Epithelial cell of esophagus (primary cell): ENCODE measurements at places on chromosomes 13 and 19.

GRCh38 chr13:98528663-98529064 is 48.2 kb downstream of the STK24 start:
- DNase-seq: peak; percentile 38

- no peak for DNase-seq
Observed at GRCh38 chr19:58548859-58549663, 5.2 kb downstream of the TRIM28 start.

DNA sequence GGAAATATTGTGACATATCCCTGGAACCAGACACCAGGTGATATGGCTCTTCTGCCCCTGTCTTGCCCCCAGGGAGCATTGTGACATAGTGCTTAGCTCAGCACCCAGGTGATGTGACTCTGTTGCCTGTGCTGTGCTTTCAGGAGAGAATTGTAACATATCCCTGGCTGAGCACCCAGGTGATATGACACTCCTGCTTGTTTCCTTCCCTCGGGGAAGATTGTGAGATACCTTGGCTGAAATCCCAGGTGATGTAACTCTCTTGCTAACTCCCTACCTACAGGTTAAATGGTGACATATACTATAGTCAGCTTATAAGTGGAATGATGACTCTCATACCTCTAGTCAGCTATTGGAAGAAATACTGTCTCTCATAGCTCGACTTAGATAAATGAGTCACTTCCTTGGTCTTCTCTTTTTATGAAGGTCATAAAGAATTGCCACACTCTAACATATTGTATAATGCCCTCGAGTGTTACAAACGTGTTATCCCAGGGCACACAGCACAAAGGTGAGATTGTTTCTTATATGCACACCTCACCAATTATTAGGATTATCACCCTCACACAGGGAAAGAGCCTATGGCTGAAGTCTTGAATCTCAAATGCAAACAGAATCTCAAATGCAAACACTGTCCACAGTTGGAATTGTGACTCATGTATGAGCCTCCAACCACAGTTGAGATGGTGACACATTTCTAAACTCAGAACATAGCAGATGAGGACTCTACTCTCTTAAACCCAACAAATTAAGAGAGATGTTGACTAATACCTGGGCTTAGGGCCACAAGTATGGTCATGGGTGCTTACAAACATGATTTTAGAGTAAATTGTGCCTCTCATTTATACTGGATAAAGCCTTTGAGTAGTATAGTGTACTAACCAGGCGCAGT is 32.7 kb upstream of the ZNF254 start:
- DNase-seq: peak; percentile 99

DNA sequence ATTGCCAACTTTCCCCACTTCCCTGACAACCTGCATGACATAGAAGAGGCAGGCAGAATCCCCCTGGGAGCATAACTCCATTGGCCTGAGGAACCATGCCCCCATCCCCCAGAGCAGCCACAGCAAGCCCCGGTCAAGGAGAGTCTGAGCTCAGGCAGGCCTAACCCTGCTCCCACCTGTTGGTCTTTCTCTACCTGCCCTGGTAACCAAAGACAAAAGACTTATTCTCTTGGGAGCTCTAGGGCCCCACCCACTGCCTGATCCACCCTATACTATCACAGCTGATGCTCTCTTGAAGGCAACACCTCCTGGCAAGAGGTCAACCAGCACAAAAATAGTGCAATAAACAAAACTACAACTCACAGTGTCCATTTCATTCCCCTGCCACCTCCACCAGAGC is 59.3 kb downstream of the TNFSF13B start:
- DNase-seq: no peak

DNA sequence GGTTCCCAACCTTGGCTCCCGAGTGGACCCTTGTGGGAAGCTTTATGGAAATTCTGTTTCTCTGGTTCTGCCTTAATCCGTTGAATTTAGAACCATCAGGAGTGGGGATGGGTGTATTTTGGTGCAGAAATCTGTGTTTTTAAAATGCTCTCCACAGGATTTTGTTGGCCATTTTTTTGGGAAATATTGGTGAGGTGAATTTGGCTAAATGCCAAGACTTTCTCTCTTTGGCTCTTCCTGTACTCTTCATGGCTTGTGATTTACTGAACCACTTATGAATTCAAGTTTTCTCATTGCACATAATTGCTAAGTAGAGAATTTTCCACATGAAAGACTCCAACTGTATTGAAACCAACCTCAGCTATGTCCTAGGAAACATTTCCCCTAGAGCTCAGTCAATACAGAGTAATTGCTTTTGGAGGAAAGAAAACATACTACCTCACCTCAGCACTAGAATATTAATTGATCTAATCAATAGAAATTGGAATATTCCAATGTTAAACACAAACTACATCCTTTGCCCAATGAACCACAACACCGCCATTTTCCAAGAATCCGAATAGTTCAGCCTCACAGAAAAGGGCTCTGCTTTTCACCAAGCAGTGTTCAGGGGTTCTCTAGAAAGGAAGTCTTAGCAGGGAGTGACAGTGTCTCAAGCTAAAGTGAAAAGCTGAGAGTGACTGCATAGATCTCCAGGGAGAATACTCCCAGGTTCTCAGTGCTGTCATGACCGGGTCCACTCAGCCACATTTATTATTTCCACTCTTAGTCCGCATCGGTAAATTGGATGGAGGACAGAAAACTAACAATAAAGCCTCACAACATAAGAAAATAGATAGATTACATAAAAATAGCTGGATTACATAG is 60.3 kb downstream of the ERCC5 start:
- no peak for DNase-seq

- DNase-seq: no peak
Observed at GRCh38 chr19:32361574-32362317, 16.3 kb downstream of the ZNF507 start.

GRCh38 chr13:80586356-80586755 is 245.4 kb upstream of the SPRY2 start:
- peak; percentile 5 for DNase-seq

DNA sequence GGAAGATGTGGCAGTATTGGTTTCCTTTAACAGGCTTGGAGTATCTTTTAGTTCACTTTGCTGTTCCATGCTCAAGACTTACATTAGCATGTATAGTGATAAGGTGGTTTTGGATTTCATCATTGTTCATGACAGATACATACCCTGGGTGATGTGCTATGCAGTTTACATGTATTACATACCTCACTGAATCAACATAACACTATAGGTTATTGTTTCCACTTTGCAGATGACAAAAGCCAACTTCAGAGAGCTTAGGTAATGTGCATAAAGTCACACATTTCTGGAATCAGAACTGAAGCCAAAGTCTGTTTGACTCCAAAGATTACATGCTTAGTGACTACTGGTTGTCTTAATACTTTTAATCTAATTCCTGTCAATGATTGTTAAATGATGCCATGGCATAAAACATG is 7.1 kb downstream of the COMMD6 start:
- DNase-seq: no peak

DNA sequence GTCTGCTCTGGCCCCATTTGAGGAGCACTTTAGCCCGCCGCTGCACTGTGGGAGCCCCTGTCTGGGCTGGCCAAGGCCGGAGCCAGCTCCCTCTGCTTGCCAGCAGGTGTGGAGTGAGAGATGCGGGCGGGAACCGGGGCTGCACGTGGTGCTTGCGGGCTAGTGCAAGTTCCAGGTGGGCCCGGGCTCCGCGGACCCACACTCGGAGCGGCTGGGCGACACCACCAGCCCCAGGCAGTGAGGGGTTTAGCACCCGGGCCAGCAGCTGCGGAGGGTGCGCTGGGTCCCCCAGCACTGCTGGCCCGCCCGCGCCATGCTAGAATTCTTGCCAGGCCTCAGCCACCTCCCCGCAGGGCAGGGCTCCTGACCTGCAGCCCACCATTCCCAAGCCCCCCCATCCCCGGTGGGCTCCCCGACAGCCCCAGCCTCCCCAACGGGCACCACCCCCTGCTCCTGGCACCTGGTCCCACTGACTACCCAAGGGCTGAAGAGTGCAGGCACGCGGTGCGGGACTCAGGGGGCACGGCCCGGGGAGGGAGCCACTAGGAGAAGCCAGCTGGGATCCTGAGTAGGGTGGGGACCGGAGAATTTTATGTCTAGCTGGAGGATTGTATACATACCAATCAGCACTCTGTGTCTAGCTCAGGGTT is 19.1 kb downstream of the COMMD6 start:
- DNase-seq: no peak

GRCh38 chr19:55704494-55705245 is 29.6 kb downstream of the EPN1 start:
- no peak for DNase-seq

DNA sequence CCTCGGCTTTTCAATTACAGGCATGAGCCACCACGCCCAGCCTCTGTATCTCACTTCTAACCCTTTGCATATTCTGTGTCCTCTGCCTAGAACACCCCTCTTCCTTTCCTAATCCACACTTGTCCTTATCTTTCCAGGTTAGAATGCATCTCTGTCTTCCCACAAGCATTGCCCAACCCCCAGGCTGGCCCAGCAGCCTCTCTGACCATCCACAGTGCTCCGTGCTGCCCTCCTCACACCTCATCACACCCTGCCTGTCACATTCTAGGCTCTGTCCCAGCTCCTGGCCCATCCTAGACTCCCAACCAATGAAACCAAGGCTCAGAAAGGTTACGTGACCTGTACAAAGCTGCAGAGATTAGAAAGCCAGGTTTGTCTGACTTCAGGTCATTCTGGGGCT is 11.3 kb downstream of the JAK3 start:
- no peak for DNase-seq

DNA sequence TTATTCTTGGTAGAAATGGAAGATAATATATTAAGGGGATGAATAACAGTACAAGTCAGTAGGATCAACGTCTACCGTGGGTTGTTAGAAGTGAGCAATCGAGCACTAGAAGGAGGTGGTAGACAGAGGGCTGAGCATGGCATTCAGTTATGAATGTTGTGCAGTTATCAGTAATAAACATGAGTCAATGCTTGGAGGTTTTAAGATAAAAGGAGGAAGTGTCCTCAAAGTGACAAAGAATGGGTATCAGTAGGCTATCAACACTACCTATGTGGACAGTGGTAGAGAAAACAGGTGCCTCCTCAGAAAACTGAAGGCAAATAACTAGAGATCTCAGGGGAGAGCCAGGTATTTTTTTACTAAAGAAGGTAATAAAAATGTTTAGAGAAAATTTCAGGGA is 1607.0 kb downstream of the PCDH9 start:
- DNase-seq: no peak

- DNase-seq: peak; percentile 92
Observed at GRCh38 chr19:681029-682019, 5.1 kb downstream of the FSTL3 start.

DNA sequence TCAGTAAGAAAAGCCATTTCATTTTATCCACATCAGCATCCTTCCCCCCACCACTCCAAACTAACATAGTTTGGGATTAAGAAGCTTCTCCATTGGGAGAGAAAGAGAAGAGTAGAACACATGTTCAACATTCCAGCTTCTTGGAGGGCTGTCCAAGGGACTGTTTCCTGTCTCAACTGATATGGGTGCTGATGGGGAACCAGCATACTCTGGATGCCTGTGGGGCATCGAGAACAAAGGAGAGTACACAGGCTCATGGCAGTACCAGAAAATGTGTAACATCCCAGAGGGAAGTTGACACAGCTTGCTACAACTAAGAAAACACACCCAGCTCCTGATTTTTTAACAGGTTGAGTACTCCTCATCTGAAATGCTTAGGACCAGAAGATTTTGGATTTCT is 24.7 kb downstream of the SUCLA2 start:
- no peak for DNase-seq

DNA sequence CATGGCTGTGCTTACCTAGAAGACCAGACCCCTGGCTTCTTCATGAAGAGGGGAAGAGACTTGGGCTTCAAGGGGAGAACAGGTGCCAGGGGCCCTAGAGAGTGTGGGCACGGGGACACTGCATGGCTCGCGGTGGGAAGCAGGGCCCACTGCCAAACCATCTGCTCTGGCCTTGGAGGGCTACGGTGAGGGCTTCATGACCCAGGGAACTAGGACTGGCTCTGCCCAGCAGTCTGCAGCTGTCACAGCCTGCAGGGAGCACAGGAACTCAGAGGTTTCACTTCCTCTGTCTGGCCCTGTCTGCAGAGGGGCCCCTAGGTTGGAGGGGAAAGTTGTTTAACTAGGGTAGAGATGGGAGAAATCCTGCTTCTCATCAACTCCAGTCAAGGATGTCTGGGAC is 4.3 kb downstream of the ERCC1 start:
- no peak for DNase-seq

GRCh38 chr19:30733826-30734550 is 361.8 kb downstream of the ZNF536 start:
- no peak for DNase-seq

- no peak for DNase-seq
Observed at GRCh38 chr13:77036279-77036678, 9.3 kb upstream of the FBXL3 start.

- no peak for DNase-seq
Observed at GRCh38 chr13:113152691-113152983, 5.8 kb upstream of the PROZ start.

DNA sequence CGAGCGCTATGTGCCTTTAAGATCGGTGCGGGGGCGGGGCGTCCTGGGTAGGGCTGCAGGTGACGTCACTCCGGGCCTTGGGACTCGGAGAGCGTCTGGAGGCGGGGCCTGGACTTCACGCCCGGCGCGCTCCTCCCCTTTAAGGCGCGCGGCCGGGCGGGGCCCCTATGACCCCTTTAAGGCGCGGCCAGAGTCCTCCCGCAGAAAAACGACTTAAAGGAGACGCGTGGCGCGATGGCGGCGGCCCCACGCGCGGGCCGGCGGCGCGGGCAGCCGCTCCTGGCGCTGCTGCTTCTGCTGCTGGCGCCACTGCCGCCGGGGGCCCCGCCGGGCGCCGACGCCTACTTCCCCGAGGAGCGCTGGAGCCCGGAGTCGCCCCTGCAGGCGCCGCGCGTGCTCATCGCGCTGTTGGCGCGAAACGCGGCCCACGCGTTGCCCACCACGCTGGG is at the start of gene COLGALT1:
COLGALT1 (plus strand) TSS at position 170 of the 449 bp plus-strand sequence; CDS start at position 235, 65 bp downstream.
- DNase-seq: peak; percentile 99

DNA sequence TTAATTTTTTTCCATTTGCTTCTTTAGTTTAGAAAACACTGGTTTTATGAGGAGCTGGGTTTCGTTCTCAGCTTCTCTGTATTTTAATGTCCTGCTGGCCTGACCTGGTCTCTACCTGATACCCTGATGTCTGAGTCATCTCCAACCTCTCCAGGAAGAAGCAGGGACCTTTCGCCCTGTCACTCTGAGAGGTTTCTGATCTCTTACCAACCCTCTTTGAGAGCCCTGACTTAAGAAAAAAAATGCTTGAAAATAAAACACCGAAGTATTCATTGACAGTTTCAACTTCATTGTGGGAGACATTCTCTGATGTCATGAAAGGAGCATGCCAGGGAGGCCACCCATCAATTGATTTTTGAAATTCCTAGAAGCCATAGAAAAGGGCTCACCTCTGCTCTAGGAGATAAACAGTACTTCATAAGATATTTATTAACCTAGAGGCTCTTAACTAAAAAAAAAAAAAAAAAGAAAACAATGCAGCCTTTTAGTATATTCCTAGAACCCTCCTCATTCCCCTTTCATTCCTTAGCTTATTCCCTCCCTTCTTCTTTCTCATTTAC is 234.8 kb downstream of the ENOX1 start:
- no peak for DNase-seq

- DNase-seq: no peak
Observed at GRCh38 chr19:55962186-55962585, 14.6 kb downstream of the NLRP8 start.

- DNase-seq: peak; percentile 50
Observed at GRCh38 chr13:70960841-70961443, 852.7 kb upstream of the KLHL1 start.
